ENCODE measurements at places on chromosomes 5 and 9.

DNA sequence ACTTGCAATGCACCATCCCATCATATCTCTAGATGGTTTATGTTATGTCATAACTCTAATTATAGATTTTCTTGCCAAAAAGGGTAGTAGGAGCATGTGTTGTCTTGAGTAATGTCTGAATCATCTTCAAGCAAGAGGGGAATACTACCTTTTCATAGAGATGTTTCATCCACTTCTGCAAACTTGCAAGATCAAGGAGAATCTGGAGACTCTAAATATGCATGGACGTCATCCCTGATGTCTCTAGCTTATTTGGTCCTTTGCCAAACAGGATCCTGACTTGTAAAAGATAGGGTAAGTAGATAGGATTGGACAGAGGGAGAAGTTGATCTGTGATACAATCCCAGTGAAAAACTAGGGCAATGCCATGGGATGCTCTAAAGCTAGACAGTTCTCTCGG, 246.5 kb downstream of the DMRTA1 start:
- DNase-seq, result no peak

DNA sequence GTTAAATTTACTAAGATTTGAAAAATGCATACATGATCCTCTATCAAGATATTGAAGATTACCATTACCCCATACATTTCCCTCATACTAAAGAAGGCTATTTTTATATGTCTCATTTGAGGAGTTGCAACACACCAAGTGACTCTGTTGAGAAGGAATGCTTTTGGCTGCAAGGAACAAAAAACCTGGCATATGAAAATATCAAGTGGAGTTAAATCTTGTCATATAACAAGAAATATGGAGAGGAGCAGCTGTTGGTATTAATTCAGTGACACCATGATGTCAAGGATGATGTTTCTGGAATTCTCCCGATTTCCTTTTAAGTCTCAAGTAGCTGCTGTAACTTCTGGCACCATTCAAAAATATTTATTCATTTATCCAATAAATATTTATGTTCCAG, 193.8 kb downstream of the CSNK1G3 start:
- DNase-seq, result peak; percentile 30

DNA sequence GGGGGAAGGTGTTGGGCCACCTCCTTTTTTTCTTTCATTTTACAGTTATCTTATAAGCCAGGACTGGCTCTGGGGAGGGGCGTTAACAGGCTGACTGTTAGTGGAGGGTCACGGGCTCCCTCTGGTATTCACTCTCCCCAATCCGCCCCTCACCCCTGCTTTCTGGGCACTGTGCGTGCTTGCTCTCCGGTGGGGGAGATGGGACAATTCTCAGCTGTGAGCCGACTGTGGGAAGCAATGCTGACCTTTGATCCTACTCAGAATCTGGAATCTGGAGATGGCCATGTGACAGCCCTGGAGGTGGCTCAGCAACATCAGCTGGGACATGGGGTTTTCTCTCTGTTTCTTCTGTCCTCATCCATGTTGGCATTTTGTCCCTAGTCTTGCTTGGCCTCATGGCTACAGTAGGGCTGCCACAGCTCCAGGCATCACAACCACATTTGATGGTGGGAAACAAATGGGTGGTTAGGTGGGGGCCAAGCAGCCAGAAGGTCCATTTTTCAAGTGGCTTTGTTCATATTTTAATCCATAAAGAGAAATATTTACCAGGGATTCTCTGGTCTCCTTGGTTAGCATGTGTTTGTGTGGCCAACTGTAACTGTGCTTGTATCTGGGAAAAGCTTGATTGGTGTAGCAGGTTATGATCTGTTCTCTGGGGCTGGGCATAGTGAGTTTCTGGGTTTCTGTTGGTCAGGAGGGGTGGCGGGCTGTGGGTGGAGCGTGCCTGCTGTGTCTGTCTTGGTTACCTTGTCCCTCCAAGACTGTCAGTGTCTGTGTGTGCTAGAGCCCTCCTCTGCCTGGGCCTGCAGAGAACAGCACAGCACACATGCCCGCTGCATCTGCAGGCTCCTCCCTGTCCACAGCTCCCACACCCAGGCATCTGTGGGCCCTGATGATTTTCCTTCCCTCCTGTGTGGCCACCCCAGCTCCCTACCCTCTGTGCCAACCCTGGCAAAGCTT, 12.4 kb downstream of the WNK2 start:
- DNase-seq, result no peak

GRCh38 chr5:42665857-42666256, 90.8 kb upstream of the CCDC152 start:
- no peak for DNase-seq

DNA sequence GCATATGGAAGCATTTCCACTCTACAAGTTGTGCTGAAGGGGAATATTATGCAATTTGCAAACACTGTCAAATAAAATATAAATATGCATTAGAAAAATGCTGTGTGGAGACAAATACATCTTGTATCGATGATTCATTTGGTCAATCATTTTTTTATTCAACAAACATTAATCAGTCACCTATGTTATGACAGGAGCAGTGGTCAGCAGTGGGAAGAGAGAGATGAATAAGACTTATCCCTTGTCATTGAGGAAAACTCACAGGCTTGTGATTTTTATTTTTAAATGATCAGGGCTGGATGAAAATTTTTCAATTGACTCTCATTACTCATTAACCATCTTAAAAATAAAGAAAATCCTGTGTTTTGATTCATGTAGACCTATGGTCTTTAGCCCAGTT, 574.1 kb downstream of the ACTL7B start:
- no peak for DNase-seq

- DNase-seq, result no peak
Observed at GRCh38 chr5:15897656-15898055, 281.9 kb downstream of the MARCHF11 start.

GRCh38 chr9:100472268-100472667, 681 bp upstream of the TMEFF1 start:
- DNase-seq, result no peak
